ENCODE measurements at places on chromosomes 16 and 17.

GRCh38 chr17:32792207-32792606 is 84.7 kb downstream of the MYO1D start:
- peak; percentile 19 for DNase-seq

DNA sequence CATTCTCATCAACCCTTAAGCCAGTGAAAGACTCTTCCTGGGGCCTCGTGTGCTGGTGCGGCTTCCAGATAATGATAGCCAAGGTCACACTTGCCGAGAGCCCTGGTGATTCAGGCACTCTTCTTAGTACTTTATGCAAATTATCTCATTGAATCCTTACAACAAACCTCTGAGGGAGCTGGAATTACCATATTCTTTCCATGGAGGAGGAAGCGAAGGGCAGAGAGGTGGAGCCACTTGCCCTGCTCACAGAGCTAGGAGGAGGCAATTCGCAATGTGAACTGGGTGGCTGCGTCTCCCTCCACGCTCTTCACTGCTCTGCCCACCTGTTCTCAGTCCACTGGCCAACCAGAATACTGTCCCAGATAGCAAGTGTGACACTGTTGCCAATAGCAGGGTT is 409.7 kb downstream of the SNX29 start:
- DNase-seq, result no peak

- DNase-seq, result no peak
Measured at GRCh38 chr16:85445064-85445778, 167.9 kb upstream of the GSE1 start.

GRCh38 chr16:20122011-20122410 is 48.3 kb upstream of the GPR139 start:
- DNase-seq, result no peak

DNA sequence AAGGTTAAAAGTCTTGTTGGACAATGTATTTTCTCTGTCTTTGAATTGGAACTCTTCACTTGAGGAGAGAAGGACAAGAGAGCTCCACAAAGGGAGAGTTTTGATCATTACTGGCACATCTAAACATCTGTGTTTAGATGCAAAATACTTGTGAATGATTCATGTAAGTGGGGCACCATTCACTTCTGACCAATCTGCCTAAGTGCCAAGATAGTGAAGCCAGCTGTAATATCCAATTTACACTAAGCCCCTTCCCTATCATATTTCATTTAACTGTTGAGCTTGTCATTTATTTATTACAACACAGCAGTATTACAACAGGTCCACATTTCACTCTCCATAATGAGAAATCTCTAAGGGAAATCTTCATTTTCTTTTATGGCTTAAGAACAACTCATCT is 832.3 kb upstream of the GOT2 start:
- no peak for DNase-seq

- no peak for DNase-seq
Measured at GRCh38 chr16:2523801-2524231, 3.6 kb downstream of the AMDHD2 start.

DNA sequence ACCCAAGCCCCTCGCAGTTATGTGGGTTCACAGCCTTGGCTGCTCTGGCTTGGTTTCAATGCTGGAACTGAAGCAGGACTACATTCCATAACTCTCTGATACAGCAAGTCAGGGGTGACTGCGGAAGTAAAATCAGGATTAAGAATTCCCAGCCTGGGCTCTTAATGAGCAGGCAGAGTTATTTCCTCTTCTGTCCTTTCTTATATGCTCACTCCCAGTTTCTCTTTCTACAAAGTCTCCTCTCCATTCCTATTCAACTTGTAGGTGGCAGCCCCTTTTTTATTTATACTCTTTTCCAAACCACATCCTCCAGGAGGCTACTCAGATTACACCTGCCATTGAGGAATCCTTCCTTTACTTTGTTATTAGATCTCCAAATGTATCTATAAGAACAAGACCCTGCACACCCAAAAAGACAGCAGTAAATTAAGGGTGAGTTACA is 40.3 kb downstream of the HOXB1 start:
- DNase-seq, result no peak

DNA sequence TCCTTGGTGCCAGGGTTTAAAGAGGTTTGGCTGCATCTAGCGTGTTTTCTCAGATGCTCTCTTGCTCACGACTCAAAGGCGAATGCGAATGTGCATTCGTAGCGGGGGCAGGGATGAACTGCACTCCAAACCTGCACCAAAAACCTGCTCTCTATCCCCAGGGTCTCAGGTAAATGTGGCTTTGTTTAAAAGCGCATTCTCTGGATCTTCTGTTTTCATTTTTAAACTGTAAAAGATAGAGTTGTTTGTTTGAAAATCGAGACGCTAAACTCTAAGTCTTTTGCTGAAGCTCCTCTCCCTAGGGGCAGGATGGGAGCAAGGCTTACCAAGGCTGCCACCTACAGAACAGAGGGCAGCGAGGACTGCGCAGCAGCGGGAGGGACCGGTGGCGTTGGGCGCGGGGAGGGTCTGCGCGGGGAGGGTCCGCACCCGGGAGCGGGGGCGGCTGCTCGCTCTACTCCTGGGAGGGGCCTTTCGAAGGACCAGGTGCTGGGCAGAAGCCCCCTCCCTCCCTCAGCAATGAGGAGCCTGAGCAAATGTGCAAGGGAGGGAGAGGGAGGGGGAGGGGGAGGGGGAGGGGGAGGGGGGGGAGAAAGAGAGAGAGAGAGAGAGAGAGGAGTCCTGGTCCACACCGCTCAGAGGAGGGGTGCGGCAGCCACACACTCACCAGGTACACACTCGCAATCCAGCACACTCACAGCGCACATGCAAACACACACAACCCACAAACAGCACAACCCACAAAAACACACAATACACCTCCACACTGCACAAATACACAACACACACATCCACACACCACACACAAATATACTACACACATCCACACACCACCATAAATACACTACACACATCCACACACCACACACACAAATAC is 142.8 kb downstream of the GRIN2A start:
- DNase-seq, result peak; percentile 26

GRCh38 chr16:25783226-25783625 is 91.5 kb downstream of the HS3ST4 start:
- DNase-seq, result no peak

- DNase-seq, result no peak
Measured at GRCh38 chr16:89156740-89157645, 14.6 kb upstream of the CDH15 start.

DNA sequence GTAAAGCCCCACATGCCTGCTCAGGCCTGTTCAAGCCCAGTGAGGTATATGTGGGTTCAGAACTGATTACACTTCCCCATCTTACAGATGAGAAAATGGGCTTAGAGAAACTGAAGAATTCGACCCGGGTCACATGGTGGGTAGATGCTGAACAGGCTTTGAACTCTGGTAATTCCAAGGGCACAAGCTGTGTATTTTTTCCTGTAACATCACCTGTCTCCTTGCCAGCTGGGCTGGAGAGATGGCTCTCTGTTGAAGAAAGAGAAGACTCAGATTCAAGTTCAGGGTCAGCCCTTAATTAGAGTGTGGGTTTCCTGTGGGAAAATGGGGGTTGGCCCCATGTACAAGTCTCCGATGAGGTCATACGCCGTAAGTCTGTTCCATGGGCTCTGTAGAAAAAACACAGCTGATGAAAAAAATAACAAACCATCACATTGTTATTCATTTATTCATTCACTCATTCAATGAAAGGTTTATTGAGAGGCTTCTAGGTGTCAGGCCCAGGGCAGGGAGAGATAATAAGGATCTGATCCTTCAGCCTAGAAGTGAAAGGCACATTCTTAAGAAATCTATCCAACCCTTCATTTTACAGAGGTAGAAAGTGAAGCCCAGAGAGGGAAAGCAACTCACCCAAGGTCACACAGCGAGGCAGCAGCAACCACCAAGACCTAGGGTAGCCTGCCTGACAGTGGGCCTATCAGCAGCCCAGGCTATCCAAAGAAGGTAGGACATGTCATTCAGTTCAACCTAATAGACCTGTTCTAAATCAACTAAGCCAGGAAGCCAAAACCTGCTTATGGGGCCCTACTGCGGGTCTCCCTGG is 482.8 kb downstream of the SOX9 start:
- DNase-seq, result no peak

GRCh38 chr16:56783344-56783743 is 53.4 kb downstream of the NUP93 start:
- DNase-seq, result no peak

GRCh38 chr17:54793271-54793670 is 107.4 kb upstream of the TOM1L1 start:
- DNase-seq, result no peak

DNA sequence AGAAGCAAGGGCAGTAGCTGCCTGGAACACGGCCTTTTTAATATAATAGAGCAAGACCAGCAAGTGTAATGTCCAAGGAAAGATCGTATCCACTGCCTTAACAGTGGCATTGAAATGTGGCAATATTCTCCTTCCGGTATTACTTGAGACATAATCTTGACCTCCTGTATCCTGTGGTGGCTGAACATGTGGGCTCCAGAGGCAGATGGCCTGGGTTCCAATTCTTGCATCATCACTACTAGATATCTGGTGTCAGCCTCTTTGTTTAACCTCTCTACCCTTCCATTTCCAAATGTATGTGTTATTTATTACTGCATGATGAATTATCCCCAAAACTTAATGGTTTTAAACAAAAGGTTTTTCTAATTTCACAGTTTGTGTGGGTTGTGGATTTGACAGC is 3.5 kb upstream of the CDYL2 start:
- DNase-seq, result no peak

DNA sequence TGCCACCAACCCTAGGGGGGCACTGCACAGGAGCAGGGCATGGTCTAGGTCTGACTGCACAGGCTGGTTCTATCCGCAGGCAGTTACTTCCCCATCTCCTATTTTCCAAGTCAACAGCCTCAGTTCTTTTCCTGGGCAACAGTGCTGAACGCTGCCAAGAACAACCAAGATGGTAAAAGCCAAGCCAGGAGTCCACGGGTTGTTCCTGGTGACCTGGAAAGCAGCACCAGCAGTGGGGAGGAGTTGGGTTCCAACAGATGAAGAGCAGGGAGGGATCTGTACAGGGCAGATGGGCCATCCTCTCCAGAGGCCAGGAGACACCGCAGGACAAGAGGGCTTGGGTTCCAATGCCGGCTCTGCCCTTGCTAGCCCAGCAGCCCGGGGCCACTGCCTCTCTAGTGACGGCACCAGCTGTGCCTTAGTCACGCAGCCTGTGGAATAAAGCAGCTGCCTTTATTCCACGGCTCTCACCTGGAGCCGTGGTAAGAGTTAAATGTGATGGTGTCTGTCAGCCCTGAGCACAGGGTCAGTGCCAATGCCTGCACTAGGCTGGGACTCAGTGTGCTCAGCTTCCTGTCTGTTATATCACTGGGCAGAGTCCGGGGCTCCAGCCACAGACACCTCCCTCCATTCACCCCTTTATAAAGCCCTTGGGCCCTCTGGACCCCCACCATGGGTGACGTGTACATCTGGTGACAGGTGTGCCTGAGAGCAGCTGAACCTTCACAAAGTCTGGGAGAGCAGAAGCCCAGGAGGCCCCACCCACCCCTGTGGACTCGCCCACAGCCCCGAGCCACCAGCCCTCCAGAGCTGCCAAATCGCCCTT is 44.9 kb downstream of the MARF1 start:
- DNase-seq, result no peak

GRCh38 chr17:47239967-47240651 is 13.5 kb upstream of the ITGB3 start:
- no peak for DNase-seq

DNA sequence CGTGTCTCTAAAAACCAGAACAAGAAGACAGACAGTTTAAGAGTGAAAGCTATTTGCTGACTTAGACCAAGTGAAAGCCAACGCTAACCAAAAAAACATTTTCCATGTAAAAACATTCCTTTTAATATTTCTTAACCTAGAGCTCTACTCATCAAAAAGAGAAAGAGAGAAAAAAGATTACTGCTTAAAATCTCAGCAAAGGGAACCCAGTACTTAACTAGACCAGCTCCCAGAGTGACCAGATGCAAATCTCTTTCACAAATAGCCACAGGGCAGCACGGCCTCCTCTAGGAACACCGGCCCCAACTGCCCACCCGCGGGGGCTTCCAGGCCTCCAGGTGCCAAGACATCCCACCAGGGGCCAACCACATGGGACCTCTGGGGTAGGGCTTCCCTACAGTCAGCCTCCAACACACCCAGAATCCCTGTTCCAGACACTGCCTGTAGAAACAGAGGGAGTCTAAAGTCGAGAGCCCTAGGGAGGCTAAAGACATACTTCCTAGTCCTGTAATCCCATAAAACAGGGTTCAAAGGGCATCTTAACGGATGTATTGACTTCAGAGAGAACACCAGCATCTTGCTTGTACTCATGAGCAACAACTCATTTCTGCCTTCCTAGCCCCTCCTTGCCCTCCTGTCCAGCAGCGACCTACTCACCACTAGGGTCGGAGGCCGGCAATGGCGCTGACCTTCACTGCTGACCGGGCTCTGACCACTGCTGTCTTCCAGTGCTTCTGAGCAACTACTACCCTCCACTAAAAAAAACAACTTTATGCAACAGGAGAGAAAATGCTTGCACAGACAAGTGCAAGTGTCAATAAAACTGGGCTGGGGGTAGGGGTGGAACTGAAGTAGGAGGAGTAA is 21.3 kb downstream of the ZCCHC14 start:
- DNase-seq, result no peak

DNA sequence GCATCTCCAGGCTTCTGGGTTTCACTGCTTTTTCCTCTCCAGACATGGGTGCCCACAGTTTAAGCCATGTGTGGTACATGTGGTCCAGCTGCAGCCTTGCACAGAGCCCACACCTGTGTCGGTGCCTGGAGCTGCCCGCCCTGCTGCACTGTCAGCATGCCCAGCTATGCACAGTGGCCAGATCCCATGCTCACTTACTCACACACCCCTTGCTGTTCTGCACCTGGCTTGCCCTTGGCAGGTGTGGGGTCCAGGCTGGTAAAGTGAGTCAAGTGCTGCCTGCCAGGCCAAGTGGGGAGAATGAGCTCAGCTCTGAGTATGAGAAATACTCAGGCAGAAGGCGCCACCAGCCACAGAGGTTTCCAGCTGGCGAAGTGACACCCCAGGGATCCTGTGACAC is 739.9 kb downstream of the CDH11 start:
- no peak for DNase-seq

DNA sequence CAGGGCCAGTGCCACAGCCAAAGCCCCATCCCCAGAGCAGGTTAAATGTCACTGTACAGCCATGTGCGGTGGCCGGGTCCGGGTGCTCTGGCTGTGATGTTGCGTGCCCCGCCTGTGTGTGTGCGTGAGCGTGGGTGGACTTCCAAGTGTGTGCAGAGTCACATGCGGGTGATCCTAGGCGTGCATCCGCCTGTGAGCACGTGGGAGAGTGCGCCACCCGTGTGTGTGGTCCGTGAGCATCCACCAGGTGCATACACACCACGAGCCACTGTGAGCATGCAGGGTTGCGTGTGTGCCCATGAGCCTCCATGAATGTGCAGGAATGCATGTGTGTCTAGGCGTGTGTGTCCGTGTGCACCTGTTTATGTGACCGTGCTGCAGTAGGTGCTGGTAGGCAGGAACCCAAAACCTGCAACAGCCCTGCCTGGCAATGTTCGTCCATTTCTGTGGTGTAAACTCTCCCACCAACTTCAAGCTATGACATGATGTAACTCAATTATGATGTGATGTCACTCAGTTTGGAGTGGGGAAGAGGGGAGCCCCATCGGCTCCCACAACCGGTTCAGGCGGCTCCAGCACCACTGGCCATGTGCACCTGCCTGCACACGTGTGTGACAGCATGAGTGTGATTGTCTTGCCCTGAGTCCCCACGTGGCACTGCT is 37.6 kb upstream of the ACSF3 start:
- no peak for DNase-seq

Measured in GM20000 (cell line).